ENCODE measurements at places on chromosomes 5 and 9.
A peak's percentile ranks its signal among the peaks of the same experiment; 100 is the strongest.

DNA sequence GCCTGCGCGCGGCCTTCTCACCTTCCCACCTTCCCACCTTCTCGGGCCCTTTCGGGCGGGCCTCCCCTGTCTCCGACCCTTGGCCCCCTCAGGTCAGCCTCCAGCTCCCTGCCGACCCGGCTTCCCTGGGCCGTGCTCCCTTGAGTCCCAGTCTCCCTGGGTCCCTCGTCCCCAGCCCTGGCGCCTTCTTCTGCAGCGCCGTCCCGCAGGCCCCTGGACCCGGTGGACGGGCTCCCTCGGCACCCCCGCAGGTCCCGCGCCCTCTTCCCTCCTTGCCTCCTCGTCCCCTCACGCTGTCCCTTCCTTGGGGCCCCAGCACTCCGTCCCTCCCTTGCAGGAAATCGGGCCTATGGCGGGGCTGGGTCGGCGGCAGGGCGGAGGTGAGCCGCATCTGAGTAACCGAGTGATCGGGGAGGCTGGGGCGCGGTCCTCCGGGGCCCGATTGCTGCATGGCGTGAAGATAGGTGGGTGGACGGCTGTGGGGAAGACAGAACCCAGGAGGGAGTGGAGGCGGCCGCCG, 7.6 kb downstream of the ARPC5L start:
- no peak for DNase-seq

DNA sequence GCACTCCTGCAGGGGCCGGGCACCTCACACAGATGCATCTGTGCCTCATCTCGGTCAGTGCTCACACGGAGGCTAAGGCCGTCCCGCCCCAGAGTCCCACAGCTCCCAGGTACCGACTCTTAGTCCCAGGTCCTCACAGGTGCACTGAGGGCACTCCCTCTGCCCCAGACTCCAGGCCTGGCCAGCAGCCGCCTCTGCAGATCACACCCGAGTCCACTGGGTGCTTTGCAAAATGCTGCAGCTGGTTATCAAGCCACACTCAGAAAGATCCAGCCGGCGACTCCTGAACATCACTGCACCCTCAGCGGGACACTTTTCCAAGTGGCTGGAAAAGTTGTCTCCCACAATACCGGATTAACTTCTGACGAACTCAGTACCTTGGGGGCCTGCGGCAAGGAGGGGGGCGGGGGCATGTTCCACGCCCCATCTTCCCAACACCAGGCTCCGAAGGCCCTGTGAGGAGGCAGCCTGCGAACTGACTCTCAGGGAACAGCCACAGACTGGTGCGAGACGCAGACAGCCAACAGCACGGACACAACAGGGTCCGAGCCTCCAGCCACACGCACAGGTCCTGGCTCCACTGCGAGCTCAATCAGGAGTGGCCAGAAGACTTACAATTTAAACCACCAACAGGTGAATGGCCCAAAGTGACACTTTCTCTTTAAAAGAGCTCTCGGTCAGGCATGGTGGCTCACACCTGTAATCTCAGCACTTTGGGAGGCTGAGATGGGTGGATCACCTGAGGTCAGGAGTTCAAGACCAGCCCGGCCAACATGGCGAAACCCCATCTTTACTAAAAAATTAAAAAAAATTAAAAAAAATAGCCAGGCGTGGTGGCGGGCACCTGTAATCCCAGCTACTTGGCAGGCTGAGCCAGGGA, 4.0 kb downstream of the BRD3 start:
- DNase-seq: no peak

DNA sequence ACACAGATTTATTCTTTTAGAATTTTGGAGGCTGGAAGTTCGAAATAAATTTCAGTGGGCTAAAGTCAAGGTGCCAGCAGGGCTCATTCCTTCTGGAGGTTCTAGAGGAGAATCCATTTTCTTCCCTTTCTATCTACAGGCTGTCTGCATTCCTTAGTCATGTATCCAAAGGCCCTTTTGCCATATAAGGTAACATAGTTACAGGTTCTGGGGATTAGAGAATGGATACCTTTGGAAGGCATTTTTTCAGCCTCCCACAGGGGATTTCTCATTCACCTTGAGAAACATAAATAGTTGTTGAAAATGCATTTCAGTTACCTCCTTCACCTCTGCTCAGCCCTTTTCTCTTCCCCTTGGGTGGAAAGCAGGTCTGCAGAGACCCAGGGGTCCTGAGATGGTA, 280.0 kb upstream of the MAP3K1 start:
- no peak for DNase-seq

DNA sequence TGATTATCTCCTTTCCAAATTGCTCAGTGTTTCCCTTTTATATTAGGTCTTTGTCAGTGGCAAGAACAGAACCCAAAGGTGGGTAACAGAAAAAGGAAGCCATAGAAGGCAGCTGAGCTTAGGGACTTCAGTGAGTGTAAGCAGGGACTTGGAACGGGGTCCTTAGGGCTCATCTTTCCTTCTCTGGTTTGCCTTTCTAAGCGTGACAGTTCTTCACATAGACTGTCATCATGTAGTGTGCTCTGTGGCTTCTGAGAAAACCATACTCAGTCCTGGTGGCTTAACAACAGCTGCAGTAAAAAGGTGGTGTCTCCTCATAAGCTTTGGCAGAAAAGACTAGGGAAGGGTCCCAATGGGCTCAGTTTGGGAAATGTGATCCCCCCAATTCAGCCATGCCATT, 108.8 kb downstream of the SLC12A2 start:
- no peak for DNase-seq

DNA sequence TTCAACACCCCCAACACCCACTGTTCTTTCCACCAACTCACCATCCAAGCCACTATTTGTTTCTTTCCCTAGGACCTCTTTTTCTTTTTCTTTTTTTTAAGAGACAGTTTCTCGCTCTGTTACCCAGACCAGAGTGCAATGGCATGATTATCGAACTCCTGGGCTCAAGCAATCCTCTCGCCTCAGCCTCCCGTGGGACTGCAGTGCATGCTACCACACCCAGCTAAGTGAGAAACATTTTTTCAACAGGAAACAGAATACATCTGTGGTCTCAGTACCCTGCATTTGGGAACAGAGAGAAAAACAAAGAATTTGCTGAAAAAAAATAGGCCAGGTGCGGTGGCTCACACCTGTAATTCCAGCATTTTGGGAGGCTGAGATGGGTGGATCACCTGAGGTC, 24.6 kb downstream of the B4GALT1 start:
- DNase-seq: no peak

GRCh38 chr9:6424940-6425339, 11.9 kb downstream of the UHRF2 start:
- no peak for DNase-seq

DNA sequence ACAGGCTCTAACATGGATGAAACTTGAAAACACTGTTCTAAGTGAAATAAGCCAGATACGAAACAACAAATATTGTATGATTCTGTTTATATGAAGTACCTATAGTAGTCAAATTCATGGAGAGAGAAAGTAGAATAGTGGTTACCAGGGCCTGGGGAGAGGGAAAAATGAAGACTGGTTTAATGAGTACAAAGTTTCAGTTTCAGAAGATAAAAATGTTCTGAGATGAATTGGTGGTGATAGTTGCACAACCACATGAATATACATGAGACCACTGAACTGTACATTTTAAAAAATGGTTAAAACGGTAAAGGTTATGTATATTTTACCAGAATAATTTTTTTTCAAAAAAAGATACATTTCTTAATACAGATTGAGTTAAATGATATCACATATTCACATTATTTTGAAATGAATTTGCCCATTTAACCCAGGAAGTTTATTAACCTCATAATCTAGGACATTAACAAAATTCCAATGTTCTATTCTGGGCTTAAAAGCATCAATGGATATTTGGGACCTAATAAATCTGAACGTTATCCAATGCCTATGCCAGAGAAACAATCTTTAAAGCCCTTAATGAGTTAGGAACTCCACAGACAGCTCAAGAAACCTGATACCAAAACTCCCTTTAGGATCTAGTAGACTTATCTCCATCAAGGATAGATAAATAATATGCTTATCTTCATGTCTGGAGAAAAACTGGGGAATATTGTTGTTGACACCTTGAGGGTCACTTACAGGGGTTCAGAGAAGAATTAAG, 521.3 kb downstream of the EFNA5 start:
- no peak for DNase-seq

DNA sequence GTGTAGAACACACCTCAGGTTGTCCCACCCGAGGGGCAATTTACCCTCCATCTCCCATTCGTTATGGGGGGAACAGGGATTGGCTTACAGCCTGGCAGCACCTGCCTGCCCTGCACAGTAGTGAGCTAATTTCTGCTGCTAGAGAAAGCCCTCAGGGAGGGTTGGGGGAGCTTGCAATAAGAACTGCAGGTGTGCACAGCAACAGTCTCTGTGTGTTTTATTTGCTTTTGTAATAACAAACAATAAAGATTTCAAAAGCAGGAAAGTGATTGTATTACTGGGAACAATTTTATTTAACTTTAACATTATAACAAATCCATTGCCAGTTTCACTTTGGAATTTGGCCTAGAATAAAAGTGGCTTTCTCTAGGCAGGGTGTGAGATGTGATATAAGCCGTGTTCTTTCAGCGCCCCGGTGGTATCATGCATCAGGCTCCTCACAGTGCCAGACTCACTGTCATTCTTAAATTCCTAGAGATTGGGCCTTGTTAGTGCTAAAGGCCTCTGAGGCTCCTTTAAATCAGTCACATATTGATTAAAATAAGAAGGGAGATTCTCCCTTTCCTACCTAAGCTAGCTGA, 81.1 kb downstream of the RMI1 start:
- DNase-seq: no peak

GRCh38 chr9:36451949-36452348, 51.9 kb upstream of the RNF38 start:
- DNase-seq: no peak

DNA sequence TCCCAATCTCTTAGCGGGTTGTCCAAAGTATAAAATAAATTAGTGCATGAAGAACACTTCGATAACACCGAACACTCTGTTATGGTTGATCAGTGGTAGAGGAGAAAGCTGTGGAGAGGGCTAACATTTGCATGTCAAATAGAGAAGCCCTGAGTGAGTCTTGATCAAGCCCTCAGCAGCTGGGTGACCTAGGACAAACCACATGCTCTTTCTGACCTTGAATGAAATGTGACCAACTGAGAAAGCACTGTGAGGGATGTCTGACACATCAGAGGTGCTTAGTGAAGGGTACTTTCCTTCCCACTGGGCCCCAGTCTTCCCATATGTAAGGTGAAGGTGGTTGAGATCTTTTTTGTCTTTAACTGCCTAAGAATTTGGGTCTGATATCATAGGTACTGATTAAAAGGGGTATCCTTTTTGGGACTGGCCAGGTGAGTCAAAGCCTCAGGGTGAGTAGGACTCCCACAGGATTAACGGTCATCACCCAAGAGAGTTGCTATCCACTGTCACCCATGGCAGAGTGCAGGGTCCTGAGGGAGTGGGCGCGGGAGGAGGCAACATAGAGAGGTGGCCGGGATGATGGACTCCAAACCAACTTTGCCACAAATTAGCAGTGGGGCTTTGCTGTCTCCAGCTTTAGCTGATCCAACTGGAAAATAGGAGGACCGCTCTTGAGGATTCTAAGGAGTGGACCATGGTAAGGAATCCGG, 53.5 kb downstream of the KIF4B start:
- DNase-seq: no peak

GRCh38 chr9:135879619-135880018, 27.7 kb downstream of the CAMSAP1 start:
- no peak for DNase-seq

DNA sequence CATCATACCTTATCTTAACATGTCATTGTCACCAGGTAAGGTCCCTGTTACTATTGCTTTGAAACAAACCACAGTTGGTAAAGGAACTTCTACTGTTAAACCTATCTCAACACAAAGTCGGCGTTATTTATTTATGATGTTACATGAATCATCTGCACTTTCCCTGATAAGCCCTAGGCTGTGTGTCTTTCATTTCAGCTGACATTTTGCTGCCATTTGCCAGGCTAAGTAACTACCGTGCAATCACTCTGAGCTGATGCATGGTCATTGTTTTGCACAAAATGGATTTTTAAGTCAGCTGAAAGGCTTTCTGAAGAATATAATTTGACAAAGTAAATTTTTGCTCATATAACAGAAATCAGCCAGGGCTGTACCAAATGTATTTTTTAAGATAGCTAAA, 546.5 kb downstream of the ZNF608 start:
- no peak for DNase-seq

DNA sequence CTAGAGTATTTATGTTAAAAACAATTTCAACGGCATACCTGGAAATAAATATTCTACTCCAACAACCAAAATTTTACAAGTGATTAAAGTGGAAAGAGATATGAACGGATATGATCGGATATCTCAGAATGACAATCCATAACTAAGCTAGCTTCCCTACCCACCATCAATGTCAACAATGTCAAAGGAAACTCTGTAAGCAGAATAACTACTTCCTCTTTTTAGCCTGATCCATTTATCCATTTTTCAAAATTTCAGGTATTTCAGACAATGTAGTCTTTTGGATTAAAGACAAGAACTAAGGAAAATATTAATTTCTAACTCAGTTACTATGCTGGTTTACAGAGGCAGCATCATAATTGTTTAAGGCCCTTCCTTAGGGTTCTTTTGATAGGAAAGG, 188.7 kb downstream of the DENND1A start:
- no peak for DNase-seq

DNA sequence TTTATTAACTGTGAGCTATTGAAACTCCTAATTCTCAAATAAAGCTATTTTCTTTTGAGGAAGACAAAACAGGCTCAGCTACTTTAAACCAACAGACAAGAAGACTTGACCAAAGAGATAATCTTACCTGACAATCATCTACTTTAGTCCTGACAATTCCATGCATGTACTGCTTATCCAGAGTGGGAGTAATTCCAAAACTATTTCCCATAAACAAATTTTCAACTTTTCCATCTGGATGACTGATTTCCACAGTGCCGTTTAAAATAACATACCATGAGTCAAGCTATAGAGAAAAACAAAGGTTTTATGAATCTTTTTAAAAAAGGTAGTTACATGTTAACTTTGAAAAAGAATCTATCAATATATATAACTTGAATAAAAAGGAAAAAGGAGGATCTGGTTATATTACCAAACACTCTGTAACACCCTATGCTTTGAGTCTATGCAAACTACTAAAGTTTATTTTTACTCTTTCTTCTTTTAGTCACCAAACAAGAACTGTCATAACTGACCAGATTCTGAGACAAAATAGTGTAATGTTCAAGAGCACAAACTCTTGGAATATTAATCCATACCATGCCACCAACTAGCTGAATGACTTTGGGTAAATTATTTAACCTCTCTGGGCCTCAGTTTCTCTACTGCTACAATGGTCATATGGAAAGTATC, 129.7 kb downstream of the RAPGEF6 start:
- peak; percentile 7 for DNase-seq

DNA sequence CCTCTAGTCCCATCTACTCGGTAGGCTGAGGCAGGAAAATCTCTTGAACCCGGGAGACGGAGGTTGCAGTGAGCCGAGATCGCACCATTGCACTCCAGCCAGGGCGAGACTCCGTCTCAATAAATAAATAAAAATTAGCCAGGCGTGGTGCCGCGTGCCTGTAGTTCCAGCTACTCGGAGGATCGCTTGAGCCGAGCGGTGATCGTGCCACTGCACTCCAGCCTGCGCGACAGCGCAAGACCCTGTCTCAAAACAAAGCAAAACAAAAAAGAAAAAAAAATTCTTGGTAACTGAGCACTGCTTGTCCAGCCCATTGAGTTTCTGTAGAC, 710 bp upstream of the WDR55 start:
- no peak for DNase-seq

Measured in astrocyte of the spinal cord (primary cell).